ENCODE measurements at places on chromosomes 1 and 21.
A peak's percentile ranks its signal among the peaks of the same experiment; 100 is the strongest.

DNA sequence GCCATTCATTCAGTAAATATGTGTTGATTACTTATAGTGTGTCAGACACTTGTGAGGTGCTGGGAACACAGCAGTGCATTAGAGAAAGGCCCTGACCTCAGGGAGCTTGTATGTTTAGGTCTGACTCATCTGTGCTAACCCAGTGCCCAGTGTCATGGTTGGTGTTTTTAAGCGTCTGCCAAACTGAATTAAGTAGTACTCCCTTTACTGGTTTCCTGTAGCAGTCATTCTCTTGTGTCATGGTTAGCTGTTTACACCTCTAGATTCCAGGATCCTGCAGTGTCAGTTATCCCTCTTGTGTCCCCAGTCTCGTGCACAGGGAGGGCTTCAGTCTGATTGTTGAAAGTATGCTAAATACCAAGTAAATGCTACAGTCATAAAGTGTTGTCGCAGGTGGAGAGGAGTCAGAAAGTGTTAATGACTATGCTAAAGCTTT, 14.2 kb downstream of the UCK2 start:
- DNase-seq: no peak

DNA sequence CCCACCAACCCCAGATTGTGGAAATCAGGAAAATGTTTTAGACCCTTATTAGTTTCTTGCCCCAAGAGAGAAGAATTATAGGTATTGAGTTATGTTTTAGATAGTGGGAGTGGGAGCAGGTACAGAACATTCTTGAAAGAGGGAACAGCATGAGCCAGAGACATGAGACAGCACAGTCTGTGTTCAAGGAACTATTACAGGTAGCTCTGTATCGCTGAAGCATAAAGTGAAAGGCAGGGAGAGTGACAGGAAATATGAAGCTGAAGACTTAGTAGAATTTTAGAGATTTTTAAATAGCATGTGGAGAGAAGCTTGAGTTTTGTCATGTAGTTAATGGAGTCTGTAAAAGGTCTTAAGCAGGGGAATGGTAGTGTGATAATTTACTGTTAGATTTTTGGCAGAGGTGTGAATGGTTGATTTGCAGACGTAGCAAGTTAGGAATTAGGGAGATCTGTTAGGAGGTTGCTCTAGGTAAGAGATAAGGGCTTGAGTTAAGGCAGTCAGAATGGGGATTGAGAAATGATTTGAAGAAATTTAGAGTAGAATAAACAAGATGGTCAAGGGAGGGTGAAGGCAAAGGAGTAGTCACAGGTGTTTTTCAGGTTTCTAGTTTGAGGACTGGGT, 11.6 kb downstream of the SUCO start:
- no peak for DNase-seq

DNA sequence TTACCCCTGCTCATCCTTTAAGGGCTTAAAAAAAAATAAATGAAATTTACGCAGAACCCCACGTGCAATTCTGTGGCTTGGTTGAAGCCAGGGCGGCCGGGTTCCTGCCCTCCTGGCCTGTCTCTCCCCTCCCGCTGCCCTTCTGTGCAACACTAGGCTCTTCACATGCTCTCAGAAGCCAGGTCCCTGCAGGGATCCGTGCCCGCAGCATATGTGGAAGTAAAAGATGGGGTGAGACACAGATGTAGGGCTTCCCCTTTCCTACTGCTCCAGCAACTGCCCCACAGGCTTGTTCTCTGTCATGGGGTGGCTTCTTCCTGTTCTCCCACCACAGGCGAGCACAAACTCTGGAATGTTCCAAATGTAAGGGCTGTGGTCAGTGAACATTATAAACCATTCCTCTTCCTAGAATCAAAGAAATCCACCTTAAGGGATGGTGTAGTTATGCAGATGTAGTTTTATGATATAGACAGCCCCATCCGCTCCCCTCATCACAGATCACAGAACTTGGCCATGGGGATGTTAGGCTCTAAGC, 535.4 kb downstream of the KIF26B start:
- DNase-seq: no peak

DNA sequence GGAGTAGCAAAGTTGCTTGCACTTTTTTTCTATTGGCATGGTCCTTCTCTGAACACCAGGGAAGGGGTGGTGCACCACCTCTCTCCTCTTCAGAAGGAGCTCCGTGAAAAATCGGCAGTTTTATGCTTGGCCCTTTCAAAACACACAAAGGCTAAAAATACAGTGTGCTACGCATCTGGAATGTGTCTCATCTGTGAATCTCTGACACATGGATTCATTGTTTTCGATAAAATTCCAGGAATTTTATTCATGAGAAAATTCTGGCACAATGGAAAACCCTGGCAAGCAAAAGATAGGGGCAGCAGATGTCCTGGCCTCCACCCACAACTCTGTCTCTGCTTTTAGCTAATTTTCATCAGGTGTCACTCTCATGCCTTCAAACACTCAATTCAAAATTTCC, 42.9 kb downstream of the ERG start:
- DNase-seq: no peak

DNA sequence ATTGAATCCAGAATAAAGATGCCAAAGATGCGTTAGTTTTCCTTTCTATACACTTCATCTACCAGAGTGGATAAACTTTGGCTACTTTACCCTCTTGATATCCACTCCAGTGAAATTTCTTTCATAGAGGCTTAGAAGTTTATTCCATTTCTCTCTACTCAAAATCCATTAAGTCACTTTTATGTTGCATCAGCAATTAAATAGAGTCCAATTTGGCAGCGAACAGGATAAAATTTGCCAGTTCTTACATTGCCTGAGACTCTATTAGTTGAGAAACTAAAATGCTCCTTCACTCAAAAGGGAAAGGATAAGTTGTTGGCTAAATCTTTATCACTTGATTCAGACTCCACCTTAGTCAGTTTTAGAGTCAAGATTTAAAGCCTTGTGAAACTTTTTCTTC, 57.9 kb downstream of the ACBD6 start:
- no peak for DNase-seq

DNA sequence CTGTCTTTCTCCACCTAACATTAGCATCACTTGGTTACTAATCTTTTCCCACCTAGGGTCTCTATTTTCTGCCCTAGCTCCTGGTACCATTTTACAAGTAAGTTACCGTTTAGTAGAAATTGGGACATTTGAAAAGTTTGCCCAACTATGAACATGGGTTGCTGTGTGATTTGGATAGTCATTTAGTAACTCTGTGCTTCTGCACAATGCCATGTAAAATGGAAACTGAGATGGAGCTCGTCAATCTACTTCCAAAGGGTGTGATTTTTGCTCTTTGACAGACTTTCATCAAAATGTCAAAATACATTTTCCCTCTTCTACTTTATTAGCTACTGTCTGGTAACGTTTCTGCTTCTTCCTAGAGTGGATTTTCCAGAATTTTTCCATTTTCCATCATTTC, 381.5 kb upstream of the B3GALT2 start:
- no peak for DNase-seq

DNA sequence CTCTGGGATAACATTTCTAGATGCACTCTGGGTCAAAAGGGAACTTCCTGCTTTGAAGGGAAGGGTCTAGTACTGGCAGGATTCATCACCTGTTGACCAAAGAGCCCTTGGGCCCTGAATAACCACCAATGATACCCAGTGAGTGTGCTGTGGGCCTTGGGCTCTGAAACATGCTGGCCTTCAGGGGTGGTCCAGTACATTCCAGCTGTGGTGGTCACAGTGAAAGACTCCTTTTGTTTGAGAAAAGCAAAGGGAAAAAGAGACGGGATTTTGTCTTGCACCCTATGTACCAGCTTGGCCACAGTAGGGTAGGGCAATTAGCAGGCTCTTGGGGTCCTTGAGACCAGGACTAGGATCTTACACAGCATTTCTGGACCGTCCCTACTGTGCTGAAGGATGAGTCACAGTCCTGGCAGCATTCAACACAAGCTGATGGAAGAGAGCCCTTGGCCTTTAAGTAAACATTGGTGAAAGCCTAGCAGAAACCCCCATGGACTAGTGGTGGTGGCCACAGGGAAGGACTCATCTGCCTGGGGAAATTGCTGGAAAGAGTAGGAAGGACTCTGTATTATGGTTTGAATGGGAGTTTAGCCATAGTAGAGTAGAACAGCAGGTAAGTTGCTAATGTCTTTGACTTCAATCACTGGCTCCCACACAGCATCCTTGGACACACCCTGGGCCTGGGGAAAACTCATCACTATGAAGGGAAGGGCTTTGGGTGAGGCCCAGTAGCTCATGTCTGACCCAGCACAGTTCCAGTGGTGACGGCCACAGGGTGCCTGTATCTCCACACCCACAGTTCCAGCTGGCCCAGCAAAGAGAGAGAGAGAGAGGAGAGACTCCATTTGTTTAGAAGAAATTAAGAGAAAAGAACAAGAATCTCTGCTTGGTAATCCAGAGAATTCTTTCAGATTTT, 87.5 kb downstream of the COL24A1 start:
- DNase-seq: peak; percentile 5

DNA sequence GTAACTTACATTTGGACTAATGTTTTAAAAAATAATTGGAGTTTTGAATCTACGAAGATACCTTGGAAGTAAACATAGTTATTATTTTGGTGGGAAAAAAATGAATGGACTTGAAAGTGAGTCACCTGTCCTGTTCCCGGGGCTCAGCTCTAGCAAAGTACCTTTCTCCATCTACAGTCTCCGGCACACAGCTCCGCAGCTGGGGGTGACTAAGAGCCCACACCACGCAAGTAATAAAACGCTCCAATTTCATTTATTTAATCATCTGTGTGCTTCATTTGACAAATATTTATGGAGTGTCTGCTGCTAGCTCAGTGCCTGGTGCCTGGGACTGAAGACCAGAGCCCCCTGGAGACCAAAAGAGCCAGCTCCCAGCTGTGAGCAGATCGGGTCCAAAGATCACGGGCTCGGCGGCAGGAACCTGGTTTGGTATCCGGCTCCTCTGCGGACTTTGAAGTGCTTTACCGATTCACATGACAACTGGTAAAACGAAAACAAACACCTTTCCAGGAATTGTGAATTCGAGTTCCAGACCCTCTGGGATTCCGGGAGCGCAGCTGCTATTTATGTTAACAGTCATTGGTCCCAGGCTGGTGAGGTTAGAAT, 1.7 kb upstream of the RIPK4 start:
- DNase-seq: peak; percentile 23

GRCh38 chr1:168340781-168341482, 60.3 kb downstream of the TBX19 start:
- no peak for DNase-seq

DNA sequence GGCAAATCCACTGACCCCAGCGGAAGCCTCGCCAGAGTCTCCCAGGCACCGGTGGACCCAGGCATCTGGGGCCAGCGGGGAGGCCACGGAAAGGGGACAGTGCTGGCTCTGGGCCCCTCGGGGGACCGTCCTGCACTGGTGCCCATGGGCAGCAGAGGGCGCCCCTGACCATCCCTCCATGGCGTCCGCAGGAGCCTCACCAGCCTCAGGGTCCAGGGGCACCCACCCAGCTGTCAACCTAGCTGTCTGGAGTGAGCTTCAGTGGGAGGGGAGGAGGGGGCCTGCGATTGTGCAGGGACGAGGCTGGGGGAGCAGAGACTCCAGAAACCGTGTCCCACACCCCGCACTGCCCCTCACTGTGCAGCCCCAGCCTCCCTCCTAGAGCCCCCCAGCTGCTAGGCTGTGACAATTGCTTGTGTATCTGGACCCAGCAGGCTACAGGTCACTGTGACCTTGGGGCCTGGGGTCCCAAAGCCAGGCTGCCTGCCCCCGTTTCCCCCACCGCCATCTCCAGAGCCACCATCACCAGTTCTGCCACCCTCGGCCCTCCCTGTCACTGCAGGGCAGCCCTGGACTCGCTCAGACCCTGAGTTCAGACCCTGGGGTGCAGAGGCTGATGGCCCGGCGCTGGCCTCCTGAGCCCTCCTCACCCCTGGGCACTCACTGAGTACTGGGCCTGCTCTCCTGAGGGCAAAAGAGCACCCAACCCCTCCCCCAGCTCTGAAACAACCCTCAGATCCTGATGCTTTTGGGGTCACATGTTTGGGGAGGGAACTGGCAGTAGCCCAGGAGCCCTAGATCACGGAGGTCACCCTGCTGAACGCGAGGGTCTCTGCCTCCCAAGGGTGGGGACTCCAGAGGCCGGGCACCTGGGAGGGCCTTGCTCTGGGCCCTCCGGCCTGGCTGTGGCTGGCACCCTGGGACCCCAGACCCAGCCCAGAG, 10.6 kb upstream of the COL6A1 start:
- peak; percentile 72 for DNase-seq

- no peak for DNase-seq
These were observed 68.4 kb downstream of the ATP6V1G3 start for GRCh38 chr1:198472119-198472518.

DNA sequence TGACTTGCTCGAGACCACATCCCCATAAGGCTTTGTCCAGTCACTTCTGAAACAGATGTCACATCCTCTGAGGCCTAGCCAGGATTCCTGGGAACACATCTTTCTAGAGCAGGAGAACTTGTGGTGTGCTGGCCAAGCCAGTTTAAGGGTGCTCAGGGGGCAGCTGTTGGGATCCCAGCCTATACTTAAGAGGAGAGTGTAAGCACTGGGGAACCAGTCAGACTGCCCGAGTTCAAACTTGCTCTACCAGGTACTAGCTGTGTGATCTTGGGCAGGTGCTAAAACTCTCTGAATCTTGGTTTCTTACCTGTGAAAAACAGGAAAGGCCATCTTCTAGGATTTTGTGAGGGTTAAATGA, 15.6 kb upstream of the LY9 start:
- DNase-seq: no peak

GRCh38 chr1:184299406-184299790, 87.4 kb upstream of the C1orf21 start:
- DNase-seq: no peak

GRCh38 chr1:116458695-116459094, 85.7 kb downstream of the ATP1A1 start:
- DNase-seq: no peak

DNA sequence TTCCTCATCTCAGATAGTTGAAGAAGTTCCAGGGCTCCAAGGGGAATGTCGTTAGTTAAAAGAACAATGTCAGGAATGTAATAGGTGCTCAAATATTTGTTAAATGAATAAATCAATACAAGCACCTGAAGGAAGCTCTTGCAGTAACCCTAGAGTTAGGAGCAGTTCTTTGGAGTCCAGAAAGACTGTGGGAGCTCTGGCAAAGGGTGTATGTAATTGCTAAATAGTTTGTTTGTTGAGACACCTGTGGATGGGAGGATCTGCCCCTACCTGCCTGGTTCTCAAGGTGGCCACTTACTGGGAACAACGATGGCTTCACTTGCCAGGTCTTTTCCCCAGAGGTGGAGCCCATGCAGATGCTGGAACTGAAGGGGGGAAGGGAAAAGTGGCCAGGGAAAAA, 27.5 kb upstream of the JUN start:
- DNase-seq: no peak

DNA sequence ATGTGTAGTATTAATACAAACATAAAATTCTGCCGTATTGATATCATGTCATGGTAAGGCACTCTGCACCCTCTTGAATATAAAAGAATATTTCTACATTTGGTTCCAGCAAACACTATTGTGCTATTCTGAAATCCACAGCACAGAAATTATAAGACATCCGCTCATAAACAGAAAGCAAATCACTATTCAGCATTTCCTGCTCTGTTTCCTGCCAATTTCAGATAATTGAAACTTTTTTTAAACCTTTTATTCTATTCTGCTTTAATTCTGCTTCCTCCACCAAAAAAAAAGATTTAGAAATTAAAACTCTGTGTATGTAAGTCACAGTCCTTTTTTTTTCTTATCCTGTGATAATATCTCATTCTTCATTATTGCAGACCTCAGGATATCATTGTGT, 39.6 kb upstream of the PLEKHO1 start:
- DNase-seq: no peak

All from urothelium cell line (cell line).